Activated T-cell treated with anti-CD3 and anti-CD28 coated beads, Interleukin-2, amount 50 U/mL, for 24 hours (primary cell): ENCODE measurements at places on chromosomes 13 and 19.

DNA sequence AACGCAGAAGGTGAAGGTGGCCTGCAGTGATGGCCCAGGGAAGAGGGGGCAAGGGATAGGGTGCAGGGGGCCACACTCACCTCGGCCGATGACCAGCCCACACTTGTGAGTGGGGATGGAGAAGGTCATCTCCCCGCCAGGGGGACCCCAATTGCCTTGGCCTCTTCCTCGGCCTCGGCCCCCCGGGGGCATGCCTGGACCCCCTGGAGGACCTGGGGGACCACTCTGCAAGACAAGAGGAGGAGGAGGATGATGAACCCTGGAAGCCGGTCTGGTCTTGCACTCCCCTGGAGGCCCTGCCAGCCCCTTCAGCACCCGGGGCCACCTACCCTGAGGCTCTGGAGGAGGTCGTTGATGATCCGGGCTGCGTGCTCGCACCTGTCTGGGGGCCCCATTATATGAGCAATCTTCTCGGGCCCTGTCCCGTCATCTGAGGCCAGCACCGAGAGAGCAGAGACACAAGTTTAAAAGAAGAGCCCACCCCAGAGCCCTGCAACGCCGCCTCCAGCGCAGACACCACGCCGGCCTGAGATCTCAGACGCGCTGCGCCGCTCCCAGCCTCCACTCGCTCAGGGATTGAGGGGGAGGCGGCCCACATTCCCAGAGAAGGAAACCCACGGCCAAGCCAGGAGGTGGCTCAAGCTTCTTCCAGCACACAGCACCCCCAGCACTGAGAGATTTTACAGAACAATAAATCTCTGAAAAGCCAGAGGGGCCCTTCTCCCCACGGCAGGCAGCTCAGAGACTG lies 7.8 kb downstream of the KHSRP start:
- no peak for DNase-seq

- no peak for DNase-seq
Measured at GRCh38 chr19:52028780-52029123, 573 bp upstream of the ZNF614 start.

GRCh38 chr13:96052656-96053002 lies 572 bp downstream of the UGGT2 start:
- no peak for DNase-seq

DNA sequence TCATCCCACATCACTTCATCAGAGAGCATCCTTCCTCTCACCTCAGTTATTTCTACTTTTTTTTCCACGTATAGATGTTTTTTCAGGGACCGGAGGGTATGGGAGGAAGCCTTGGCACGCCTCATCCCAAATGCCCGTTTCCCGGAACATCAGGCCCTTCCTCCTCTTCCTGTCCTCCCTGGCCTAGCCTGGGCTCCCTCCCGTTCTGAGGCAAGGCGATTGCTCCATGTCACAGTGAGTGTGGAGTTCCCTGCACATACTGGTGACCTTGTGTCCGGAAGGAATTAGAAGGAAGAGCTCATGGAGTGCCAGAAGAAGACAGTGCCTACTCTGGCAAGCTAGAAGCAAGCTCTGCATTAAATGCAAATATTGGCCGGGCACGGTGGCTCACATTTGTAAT lies 1.1 kb upstream of the ZNF627 start:
- DNase-seq = no peak

GRCh38 chr13:100645382-100645781 lies 29.2 kb downstream of the TMTC4 start:
- DNase-seq = no peak
